Hindlimb muscle (tissue), 1 donor: ENCODE measurements at places on chromosomes 1 and 21.

GRCh38 chr1:23100074-23100748, 68.4 kb downstream of the LUZP1 start:
- no peak for DNase-seq

GRCh38 chr1:151391079-151391563, 8.3 kb upstream of the PSMB4 start:
- DNase-seq, result no peak

DNA sequence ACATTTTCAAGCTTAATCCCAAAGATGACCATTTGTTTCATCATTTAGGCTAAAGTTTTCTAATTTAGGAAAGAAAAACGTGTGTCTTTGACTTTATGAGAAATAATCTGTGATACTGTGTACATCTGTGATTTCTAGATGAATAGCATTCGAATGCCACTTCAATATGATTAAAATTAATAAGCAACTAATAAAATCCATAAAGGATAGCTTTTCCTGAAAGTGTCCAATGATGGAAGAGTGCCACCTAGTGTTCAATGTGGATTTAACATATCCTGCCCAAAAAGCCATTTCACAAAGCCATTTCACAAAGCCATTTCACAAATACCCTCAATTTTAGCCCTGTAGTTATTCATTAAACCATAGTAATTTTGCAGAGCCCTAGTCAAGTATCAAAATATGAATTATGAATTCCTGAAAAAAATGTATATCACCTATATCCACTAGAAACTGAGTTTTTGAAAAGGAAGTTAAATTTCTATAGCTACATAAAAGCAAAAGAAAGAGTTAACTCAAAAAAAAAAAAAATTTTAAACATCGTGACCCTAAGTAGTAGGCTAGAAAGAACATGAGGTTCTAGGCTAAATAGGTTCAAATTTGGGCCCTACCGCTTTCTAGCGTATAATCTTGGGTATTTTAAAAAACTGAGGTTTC, 19.1 kb downstream of the NME7 start:
- DNase-seq, result peak; percentile 55

DNA sequence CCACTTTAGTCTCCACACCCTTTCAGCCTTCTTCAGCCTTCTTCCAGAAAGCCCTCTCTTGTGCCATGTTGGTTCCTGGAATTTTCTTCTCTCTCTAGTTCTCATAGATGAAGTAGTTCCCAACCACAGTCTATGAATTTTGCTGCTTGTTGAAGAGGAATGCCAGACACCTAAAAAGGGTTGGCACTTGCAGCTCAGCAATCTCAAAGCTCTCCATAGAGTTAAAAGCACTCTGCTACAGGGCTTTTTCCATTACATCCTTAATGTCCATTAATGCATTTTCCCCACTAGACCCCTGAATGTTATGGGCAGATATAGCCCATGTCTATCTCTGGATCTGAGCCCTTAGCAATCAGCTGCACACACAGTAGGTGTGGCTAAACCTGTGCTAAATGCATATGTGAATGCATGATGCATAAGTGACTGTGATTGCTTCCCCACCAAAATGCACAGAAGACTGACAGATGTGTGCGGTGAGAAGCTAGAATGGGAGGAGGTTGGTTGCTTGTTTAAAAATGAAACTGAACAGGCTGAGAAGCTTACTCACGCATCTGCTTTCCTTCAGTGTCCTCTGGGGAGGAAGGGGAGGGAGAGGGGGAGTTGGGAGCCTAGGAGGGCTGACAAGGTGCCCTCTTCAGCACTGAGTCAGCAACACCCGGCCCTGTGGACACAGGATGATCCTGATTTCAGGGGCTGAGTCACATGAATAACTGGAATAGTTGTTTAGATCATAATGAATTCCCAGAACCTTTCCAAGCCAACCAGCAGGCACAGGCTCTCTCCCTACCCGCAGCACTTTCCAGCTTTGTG, 146.1 kb upstream of the FGGY start:
- DNase-seq, result peak; percentile 53

DNA sequence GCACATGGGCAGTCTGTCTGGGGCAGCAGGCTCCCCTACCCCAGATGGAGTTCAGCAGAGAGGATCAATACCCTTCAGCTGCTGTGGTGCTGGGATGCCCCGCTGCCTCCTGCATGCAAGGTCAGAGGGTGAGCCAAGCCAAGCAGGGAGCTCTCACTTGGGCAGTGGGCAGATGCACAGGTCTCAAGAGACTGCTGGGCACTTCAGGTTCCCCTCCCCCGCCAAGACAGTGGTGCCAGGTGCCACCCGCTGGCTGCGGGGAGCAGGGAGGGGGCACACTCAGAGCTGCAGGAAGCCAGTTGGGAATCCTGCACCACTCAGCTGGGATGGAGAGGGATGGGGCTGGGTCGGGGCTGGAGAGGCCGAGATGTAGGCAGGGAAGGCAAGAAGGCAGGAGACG, 15.8 kb upstream of the EVA1B start:
- no peak for DNase-seq

GRCh38 chr1:54500107-54500431, 48.0 kb upstream of the ACOT11 start:
- no peak for DNase-seq

GRCh38 chr1:178071811-178072210, 22.1 kb upstream of the RASAL2 start:
- DNase-seq, result no peak

DNA sequence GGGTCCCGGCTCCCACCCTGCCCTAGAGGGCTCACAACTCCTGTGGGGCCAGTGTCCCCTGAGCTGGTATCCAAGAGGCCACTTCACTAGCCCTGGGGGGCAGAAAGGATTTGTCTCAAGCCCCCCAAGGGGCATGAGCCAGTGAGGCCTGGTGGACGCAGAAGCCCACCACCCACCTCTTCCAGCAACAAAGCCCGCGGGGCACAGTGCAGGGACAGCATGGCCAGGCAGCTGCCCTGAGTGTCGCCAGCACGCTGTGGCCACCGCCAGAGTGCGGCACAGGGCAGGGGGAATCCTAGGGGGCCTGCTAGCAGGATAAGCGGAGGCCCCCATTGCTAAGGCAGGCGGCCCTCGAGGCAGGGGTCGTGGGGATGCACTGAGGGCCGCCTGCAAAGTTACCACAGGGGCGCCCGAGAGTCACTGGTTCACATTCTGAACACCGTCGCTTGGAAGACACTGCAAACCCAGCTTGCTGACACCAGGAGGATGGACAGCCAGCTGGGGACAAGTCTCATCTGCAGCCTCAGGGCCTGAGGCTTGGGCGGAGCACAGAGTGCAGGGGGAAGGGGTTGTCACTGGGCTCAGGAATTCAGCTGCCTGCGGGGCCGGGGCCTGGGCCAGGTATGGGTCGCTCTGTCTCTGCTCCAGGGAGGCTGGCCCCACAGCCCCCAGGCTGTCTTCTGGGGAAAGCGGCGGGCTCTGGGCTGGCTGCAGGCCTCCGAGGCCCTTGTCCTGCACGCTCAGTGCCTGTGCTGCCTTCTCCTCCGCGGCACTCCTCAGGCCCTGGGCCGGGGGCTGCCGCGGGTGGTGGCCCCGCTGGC, 26.8 kb downstream of the SLC19A1 start:
- DNase-seq, result no peak

DNA sequence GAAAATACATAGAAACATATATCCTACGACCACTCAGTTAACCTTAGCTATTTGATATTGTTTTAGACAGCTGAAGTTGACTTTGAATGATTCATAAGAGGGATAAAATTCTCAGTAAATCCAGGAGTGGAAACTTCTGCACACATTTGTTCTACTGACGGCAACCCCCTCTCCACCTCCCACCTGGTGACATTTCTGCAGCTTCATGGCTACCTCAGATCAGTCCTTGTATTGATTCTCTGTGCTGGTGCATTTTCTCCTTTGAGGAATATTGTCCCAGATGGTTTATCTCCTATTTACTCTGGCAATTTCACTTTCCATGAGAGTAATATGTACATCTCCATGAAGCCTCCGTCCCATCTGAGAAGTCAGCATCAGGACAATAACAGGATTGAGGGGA, 57.7 kb upstream of the COA6 start:
- DNase-seq, result no peak

GRCh38 chr21:24275616-24276015, 1331.7 kb downstream of the MRPL39 start:
- DNase-seq, result no peak

DNA sequence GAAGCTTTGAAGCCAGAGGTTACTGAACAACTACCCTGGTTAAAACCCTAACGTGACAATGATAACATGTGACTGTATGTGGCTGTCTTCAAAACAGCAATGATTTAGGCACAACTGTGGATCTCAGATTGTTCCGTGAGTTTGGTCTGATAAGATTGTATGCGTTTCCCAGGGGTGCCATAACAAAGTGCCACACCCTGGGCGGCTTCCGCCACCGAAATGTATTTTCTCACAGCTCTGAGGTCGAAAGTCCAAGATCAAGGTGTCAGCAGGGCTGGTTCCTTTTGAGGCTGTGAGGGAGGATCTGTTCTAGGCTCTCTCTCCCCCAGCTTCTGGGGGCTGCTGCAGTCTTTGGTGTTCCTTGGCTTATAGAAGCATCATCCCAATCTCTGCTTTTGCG, 29.5 kb upstream of the ERG start:
- no peak for DNase-seq

- DNase-seq, result no peak
Observed at GRCh38 chr1:55623311-55623710, 408.1 kb upstream of the USP24 start.

GRCh38 chr1:215623162-215623561, 56.1 kb downstream of the KCTD3 start:
- no peak for DNase-seq

DNA sequence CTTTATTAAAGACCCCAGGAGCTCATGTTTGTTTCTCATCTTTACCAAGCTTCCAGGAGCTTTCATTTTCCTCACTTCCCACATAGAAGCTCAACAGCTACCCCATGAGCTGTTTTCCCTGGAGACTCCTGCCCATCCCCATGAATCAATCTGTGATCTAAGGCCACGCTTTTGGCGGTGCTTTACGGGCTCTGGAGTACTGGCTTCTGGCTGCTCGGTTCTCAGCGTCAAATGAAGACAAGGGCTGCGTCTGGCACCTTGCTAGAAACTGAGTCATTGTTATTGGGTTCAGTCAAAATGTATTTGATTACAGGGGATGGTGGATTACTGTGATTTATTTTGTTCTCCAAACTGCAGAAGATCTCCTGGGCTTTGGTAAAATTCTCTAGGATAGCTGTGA, 39.9 kb downstream of the ACP6 start:
- no peak for DNase-seq

DNA sequence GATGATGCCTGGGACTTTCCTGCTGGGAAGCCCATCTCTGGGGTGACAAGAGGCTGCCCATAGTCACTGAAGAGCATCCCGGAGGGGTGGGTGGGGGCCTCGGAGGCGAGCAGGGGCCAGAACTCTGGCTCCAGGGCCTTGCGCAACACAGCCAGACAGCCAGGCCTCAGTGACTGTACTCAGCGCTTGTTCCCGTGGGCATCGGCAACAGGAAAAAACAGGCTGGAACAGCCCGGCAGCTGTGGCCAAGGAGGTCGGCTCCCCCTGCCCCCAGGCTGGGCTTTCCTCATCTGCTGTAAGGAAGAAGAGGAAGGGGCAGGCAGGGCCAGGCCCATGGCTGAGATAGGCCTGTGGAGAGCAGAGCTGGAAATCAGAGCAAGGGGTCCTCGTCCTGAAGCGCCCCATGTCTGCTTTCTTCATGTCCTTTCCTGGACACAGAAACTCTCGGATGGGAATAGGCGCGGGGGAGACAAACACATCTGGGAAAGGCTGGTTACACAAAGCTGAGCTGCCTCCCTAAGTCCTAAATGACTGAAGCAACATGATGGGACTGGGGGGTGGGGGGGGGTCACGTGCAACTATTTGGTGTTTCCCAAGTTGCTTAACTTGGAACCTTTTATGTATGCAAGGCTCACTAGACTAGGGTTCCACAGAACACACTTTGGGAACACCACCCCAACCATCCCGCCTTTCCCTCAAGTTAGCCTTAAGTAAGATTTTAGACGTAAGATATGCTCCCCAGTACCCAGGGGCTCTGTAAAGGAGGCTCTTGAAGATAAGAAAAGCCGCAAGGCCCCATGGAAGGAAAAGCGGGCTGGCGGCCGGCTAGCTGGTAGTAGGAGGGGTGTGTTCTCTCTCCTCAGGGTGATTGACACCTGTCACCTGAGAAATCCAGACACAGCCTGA, 30.7 kb downstream of the HSPG2 start:
- peak; percentile 74 for DNase-seq

GRCh38 chr1:158998781-158999161, 10.9 kb upstream of the IFI16 start:
- peak; percentile 74 for DNase-seq

GRCh38 chr1:27253596-27253995, 19.2 kb downstream of the WDTC1 start:
- DNase-seq, result no peak

DNA sequence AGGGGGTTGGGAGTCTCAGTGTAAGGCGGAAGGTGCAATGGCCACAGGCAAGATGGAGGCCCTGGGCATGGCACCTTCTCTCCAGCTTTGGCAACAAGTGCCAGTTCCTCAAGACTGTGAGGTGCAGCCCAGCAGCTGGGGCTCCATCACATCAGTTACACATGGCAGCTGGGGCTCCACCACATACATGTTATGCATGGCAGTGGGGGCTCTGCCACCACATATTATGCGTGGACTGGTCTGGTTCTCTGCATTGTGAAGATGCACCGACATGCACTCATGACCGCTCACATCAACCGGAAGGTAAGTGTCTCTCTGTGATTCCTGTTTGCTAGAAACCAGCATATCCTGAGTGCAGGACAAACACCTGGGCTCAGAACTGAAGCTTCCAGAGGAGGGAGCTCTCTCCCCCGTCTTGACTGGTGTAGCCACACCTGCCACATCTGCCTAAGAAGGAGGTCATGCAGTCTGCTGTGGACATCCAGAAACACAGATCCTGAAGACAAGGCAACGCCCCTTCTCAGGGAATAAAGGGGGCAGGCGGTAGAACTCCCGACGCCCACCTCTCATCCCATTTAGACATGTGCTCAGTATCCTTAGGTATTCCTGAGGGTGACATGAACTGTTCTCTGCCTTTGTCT, 104.1 kb upstream of the TMPRSS2 start:
- no peak for DNase-seq

GRCh38 chr1:79396901-79397300, 390.4 kb upstream of the ADGRL4 start:
- no peak for DNase-seq

- no peak for DNase-seq
Observed at GRCh38 chr1:40905061-40905460, 42.9 kb upstream of the CITED4 start.

GRCh38 chr1:91651243-91651642, 150.6 kb downstream of the CDC7 start:
- no peak for DNase-seq

- DNase-seq, result no peak
Observed at GRCh38 chr1:204814166-204814884, 56.3 kb upstream of the NFASC start.

- no peak for DNase-seq
Observed at GRCh38 chr1:163267962-163268361, 53.8 kb upstream of the NUF2 start.

- no peak for DNase-seq
Observed at GRCh38 chr1:68808351-68808750, 311.5 kb upstream of the DEPDC1 start.

GRCh38 chr1:202034683-202035462, 24.5 kb downstream of the ELF3 start:
- no peak for DNase-seq

- no peak for DNase-seq
Observed at GRCh38 chr1:23150125-23150524, 18.5 kb downstream of the LUZP1 start.
